ENCODE measurements at places on chromosomes 6 and 20. TPM values are rescaled to one million over a fixed set of nuclear protein-coding genes. Genes with fewer than 3 reads are reported as not detected.

RRAGD gene
- 0.18 TPM for total RNA-seq

TBXT gene
- total RNA-seq: not detected

AIF1 gene
- total RNA-seq: not detected

POM121L2 gene
- not detected for total RNA-seq

RAET1L gene
- 2.8 TPM for total RNA-seq

SNAP25 gene
- not detected for total RNA-seq

SLC16A10 gene
- 1.7 TPM for total RNA-seq

GRM1 gene
- not detected for total RNA-seq

Data from PC-9 (cell line).